ENCODE measurements at places on chromosomes 2 and 18.

DNA sequence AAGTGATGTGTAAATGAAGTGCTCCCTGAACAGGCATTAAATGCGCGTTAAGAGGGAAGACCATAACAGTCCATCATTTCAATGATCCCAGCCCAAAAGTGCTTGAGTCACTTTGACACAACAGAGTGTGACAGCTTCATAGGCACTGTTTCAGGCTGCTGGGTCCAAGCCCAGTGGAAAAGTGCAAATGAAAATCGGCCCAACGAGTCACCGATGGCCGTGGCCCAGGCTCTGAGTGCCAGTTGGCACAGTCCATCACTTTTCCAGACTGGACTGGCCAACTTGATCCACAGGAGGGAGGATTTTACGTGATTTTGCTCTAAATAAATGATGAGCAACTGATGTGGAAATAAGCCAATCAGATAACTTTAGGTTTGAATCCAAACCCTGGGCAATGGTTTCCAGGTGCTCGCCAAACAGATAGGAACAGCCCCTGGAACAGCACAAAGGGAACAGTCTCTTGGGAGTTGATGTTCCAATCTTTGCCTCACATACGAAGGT lies 114.0 kb downstream of the SP3 start:
- no peak for DNase-seq

- DNase-seq = no peak
These were observed 36.6 kb downstream of the DARS1 start for GRCh38 chr2:135948642-135949355.

- DNase-seq = no peak
These were observed 322.3 kb upstream of the EPAS1 start for GRCh38 chr2:45974762-45975408.

GRCh38 chr2:141439524-141439923 lies 691.3 kb downstream of the LRP1B start:
- DNase-seq = no peak

DNA sequence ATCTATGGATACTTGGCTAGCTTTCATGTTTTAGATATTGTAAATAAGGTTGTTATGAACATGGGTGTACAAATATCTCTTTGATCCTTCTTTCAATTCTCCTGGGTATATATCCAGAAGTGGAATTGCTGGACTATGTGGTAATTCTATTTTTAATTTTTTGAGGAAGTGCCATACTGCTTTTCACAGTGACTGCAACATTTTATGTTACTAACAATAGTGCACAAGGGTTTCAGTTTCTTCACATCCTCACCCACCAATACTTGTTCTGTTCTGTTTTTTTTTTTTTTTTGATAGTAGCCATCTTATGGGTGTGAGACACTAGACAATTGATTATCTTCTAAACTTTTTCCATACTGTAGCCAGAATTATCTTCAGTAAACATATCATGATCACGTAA lies 17.3 kb upstream of the NEUROD1 start:
- DNase-seq = no peak

GRCh38 chr2:40827392-40827791 lies 375.5 kb upstream of the SLC8A1 start:
- peak; percentile 6 for DNase-seq
